Stimulated activated CD8-positive, alpha-beta memory T cell treated with anti-CD3 and anti-CD28 coated beads, Interleukin-7, amount 100 ng/mL, for 1 hour (primary cell): ENCODE measurements at places on chromosomes 3 and 15.

GRCh38 chr15:57640930-57641682 lies 49.4 kb downstream of the MYZAP start:
- DNase-seq, result no peak

- DNase-seq, result no peak
These were observed 25.0 kb downstream of the DAG1 start for GRCh38 chr3:49495023-49495422.

DNA sequence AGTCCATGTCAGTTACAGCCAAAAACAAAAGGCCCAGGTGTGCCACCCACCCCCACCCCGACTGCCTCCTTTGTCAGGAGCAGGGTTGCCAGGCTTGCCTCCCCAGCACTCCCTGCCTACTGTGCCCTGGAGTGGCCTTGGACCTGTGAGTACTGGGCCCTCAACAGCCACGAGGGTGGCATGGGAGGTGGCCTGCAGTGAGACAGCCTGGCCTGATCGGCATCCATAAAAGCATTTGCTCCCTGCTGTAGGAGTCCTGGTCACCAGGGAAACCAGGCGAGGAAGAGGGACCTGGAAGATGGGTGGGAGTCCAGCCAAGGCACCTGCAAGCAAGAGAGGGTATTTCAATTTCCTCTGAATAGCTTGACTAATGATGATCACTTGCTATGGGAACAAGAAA lies 56.4 kb upstream of the KCNMB2 start:
- DNase-seq, result no peak

DNA sequence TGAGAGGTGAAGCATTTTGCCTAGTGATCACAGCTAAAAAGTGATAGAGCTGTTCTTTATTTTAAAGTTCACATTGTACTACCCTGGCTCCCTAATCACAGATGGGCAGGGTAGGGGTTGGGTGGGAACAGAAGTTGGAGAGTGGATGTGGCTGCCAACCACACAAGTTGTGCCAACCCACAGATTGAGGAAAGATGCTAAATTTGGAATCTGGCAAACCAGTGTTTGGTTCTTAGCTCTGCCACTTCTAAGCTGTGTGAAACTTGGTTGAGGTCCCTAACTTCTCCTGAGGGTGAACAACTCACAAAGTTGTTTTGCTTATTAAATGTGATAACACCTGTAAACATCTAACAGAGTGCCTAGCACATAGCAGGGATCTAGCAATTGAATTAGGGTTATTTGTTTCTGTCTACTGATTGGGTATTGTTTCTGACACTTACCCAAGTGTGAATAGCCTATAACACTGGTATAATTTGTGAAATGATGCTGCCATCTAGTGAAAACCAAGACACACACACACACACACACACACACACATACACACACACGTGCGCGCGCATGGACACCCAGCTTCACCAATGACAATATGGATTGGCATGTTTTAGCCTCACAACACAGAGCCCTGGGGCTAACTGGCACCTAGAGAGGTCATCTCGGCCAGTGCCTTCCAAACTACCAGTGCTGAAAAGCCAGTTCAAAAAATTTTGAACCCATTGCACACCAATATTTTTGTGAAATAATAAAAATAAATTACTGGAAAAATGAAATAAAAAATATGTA lies 25.3 kb downstream of the ADGRG7 start:
- no peak for DNase-seq

GRCh38 chr3:124587053-124587408 lies 143.2 kb upstream of the UMPS start:
- no peak for DNase-seq

DNA sequence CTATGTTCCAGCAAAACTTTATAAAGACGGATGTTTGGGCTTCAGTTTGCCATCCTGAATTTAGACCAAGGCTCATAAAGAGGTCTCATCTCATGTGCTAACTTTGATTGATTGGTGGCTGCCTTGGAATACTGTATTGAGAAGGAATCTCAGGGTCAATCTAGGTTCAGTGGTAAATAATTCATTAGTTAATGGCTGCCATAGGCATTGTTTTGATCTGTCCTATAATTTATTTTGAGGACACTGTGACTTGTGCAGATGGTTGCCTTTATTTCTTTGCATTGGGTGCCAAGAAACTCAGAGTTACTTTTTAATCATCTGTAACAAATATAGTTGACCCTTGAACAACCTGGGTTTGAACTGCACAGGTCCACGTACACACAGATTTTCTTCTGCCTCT lies 159.8 kb downstream of the B3GALNT1 start:
- DNase-seq, result no peak

- DNase-seq, result no peak
These were observed 3.6 kb upstream of the SHC4 start for GRCh38 chr15:48967336-48967735.

DNA sequence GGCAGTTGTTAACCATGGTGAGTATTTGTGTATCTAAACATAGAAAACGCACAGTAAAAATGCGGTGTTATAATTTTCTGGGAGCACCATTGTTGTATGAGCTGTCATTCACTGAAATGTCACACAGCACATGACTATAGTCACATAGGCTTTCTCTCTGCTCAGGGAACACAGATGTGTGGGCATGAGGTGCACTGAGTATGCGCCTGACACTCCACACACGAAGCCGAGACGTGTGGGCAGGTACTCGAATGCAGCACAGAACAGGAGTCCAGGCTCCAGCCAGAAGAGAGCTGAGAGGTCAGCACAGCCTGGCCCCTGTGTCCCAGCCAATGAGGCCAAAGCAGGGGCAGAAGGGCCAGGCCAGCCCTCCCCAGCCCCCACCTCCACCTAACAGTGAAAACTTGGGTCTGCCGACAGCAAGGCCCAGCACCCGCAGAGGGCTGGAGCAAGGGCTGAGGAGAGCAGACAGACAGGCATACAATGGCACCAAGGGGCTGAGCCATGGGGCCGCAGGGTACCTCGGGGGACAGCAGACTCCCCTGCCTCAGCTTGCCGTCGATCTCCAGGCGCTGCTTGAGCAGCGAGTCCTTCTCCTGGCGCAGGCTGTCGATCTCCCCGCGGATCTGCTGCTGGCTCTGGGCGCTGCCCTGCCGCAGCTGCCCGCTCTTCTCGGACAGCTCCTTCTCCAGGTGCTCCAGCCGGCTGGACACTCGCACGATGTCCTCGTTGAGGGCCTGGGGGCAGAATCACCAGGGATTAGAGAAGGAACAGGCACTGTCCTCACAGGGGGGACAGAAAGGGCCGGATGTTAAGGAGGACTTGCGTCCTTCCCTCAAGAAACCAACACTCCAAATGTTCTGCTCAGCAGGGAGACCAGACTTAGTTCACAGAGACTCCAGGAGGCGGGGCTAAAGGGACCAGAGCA lies 24.0 kb downstream of the KIF7 start:
- no peak for DNase-seq

- DNase-seq, result no peak
These were observed 393.3 kb upstream of the WNT5A start for GRCh38 chr3:55880357-55880756.

- DNase-seq, result no peak
These were observed 49.5 kb upstream of the SEC13 start for GRCh38 chr3:10370429-10370828.

GRCh38 chr3:94607778-94608177 lies 544.9 kb downstream of the NSUN3 start:
- no peak for DNase-seq

- DNase-seq, result no peak
These were observed 32.1 kb downstream of the SEC62 start for GRCh38 chr3:169998668-169999131.

DNA sequence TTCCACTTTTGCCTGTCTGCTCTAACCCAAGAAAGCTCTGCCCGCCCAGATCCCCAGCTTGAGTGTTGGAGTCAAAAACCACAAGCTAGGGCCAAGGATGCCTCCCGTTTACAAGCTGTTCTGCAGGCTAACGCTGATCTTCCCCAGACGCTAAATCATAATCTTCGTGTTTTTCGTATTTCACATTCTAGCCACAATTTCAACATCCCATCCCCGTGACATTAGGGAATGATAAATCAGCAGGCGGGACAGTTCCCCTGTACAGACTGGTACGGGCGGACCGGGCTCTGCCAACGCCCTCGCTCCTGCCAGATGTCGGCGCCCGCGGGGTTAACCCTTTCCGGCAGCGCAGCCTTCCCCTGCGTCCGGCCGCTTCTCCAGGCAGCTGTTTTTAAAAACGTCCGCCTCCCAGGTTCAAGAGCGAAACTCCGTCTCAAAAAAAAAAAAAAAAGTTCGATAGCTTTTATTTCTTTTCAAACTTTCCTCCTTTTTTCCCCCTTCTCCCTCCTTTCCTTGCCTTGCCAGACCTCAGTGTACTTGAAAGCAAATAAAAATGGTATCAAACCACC lies 81.0 kb upstream of the BNC1 start:
- DNase-seq, result no peak

GRCh38 chr3:52171514-52172261 lies 17.5 kb upstream of the POC1A start:
- DNase-seq, result no peak

DNA sequence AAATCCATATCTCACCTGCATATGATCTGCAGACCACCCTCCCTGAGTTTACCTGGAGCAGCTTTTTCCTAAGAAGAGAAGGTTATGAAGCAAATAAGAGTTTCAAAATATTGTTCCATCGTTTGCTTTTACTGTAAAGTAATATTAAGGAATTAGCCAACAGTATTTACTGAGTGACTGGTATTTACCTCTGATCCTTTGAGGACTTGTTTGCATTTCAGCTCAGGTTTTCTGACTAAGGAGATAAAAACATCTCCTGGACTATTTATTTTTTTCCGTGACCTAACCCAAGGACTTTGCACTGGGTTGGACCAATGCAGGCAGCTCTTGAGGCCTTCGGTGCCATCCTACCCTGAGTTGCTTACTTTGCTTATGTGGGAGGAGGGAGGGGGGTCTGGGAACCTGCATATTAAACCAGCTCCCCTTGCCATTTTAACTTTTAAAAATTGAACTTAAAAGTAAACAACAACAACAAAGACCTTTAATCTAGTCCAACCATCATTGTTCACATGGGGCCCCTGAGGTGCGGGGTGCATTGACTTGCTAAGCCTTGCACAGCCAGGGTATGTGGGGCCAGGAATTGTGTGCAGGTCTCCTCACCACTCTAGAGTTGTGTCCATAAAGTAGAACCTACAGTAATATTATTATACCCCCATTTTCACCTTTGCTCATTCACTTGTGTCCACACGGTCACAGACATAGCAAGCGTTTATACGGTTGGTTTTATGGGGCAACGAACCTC lies 39.3 kb downstream of the TRAK1 start:
- DNase-seq, result no peak

DNA sequence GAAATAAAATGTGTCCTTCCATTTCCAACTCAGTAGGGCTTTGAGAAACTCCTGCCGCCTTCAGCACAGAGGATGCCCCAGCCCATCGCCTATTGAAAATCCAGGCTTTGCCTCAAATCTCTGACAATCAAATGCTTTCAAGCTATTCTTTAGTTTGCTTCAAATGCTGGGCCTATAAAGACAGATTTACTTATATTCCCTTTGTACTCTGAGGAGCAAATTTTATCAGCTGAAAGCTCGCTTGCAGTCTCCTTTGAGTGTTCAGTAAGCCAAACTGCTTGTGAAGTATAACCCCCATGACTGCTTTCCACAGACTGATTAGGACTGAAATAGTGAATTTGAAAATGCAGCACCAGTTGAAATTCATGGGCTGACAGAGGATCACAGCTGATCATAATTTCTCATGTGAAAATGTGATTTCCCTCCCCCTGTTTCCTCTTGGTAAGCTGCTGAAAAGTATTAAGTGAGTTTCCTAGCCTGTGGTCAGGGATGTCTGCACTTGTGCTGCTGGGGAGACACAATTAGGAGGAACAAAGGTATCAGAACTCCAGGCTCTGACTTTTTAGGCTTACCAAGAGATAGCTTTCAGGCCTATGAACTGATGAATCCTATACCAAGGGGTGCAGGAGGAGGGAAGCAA lies 563.4 kb upstream of the TGFBR2 start:
- DNase-seq, result no peak

GRCh38 chr3:3919316-3919715 lies 120.1 kb downstream of the LRRN1 start:
- no peak for DNase-seq

DNA sequence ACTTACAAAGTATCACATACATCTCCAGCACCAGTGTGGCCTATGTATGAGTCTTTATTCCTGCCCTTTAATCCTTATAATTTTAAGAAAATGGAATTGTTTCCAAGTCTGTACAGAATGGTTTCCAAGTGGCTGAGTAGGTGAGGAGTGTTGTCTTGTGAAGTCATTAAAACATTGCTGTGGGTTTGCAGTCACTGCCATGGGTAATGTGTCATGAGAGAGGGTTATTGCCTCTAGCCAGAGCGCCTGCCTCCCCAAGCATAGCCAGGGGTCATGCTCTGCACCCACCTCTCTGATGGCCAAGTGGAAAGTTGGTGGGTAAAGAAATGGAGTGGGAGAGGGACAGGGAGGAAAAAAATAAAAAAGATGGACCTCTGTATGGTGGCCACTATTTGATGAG lies 25.3 kb downstream of the TRAK1 start:
- DNase-seq, result no peak
